Activated CD8-positive, alpha-beta memory T cell treated with anti-CD3 and anti-CD28 coated beads for 1 hour (primary cell): ENCODE measurements at places on chromosomes 4 and X.

DNA sequence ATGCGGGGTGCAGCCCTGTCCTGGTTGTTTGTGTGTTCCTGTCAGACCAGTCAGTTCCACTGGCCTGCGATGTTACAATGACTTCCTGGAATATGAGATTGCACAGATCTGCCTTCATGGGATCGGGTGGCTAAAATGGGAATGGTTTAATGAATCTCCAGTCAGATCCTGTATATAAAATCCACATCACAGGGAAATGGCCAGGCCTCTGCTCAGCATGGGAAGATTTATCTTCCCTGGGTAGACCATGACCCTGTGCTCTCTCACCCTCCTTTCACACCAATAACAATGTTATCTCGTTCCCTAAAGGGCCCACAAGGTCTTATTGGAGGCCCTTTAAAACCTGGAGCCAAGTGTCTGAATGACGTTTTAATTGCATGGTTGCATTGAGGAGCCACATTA lies 307.4 kb downstream of the RAB28 start:
- no peak for DNase-seq

DNA sequence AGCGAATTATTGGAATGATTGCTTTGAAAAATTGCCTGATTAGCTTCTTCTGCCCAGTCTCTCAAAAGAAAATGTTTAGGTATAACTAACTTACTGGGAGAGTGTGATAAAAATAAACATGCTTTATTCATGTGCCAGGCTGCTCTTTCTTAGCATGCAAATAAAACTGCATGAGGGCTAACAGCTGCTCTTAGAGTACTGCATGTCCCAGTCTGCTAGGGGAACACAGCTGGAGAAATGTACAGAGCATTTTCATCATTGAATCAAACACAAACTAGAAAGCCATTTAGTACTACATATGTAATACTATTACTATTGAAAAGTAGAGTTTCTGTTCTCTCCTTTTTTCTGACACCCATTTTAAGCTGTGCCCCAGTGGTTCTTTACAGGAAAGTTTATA lies 726.0 kb downstream of the GRID2 start:
- no peak for DNase-seq

- DNase-seq, result no peak
Measured at GRCh38 chr4:66298569-66298968, 628.3 kb upstream of the EPHA5 start.

DNA sequence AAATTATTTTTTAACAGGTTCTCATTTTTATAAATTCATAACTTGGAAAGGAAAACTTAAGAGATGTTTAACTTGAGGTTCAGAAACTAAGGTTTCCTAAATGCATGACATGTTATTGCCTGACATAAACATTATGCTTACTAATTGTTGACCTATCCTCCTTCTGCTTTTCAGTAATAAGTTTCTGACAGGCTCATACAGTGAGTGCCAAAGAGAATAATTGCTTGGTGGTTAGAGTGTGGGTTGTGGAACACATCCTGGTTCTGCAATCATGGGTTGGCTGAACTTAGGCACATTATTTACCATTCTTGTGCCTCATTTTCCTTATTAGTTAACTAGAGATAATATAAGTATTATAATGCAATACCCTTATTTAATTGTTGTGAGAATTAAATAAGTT lies 56.5 kb downstream of the BMPR1B start:
- no peak for DNase-seq

- DNase-seq, result no peak
Measured at GRCh38 chrX:2654436-2655340, 36.4 kb upstream of the CD99 start.

GRCh38 chr4:170581322-170581721 lies 491.6 kb upstream of the AADAT start:
- no peak for DNase-seq

DNA sequence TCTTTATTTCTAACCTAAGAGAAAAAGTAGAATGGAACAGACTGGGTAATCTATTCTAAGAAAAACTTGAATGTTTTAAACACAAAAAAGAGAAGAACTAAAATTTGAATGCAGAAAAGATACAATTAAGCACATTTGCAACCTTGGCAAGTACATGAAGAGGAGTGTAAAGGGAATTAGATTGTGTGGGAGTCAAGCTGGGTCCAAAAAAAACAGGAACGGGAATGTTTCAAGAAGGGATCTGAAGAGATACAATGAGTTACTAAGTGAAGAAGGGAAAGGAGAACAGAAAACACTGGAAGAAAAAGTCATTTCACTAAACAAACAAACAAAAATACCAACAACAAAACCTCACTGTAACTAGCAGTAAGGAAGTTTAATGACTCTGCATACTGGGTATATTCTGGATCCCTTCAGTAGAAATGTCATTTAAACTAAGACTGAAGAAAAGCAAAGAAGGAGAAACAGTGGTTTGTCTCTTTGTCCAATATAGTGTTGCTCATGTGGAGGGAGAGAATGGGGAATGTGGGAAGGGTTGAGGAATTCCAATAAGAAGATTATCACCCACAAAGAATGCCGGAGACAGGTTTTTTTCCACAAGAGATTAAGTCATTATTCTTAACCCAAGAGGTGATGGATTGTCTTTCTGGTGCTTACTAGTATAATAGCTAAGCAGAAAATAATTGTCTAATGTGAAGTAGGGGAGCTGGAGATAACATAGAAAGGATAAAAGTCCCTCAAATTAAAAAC lies 50.4 kb upstream of the PTPN13 start:
- no peak for DNase-seq

- DNase-seq, result no peak
Measured at GRCh38 chrX:9475984-9476383, 11.1 kb downstream of the TBL1X start.

GRCh38 chr4:151184523-151185458 lies 85.4 kb downstream of the RPS3A start:
- no peak for DNase-seq

DNA sequence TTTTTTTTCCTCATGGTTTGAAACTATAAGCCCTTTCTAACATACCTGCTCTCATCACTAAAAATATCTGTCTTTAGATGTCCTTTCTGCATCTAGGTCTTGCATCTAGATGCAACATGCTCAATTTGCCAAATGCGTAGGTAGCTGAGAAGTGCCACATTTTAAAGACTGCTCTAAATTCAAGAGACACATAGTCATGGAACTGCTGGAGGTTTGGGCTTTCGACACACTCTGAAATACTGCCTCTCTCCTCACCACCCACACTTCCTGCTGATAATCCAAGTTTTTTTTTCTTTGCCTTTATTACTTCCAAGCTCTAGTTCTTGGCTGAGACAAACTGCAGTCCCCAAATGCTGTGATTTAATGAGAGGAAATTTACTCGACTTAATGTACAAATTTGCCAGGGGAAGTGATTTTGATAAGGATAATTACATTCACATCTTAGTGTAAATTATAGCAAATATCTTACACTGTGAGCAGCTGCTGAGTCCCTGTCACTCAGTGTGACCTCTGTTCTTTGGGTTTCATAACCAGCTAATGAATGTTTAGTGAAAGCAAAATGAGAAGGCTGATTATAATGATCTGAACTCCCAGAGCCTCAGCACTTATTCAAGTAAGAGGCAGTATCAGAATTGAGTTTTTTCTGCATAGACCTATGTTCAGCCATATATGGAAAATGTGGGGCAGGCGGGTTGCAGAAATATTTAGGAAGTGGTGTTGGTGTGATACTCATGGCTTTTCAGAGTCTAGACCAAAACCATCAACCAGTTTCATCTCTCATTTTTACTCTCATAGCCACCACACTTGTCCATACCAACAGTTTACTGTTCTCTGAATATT lies 31.3 kb downstream of the DRD5 start:
- DNase-seq, result no peak

GRCh38 chr4:52755426-52755825 lies 4.2 kb upstream of the ERVMER34-1 start:
- DNase-seq, result no peak

GRCh38 chr4:3655963-3656362 lies 110.2 kb upstream of the ADRA2C start:
- no peak for DNase-seq

- DNase-seq, result no peak
Measured at GRCh38 chrX:142201113-142201512, 4.0 kb downstream of the MAGEC2 start.

GRCh38 chrX:103275947-103276567 lies 493 bp downstream of the TCEAL5 start:
- DNase-seq, result no peak
